ENCODE measurements at places on chromosomes 6 and 20. TPM values are rescaled to one million over a fixed set of nuclear protein-coding genes. Genes with fewer than 3 reads are reported as not detected.

DNA sequence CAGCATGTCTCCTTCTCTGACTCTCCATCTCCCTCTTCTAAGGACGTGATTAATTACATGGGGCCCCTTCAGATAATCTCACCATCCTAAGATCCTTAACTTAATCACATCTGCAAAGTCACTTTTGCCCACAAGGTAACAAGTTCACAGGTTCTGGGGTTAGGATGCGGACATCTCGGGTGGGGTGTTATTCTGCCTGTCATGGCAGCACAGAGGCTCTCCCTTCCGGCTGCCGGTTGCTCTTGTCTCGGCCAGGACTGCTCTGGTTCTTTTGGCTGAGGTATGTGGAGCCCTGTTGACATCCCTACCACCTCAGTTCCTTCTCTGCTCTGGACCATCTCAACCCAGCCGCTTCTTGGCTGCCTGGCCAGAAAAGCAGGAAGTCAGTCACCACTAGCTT, 4.2 kb upstream of the CST11 start:
- H3K4me3 ChIP-seq, result no peak overlapping the region
- no peak for DNase-seq
- no peaks in the 10 kb centered on the region for H3K4me1 ChIP-seq
- H3K27me3 ChIP-seq, result no peaks in the 10 kb centered on the region
- no peaks in the 10 kb centered on the region for H3K36me3 ChIP-seq

- H3K4me1 ChIP-seq, result no peaks in the 10 kb centered on the region
- no peak overlapping the region for H3K27ac ChIP-seq
- H3K36me3 ChIP-seq, result no peaks in the 10 kb centered on the region
- H3K27me3 ChIP-seq, result no peaks in the 10 kb centered on the region
- no peak overlapping the region for H3K4me3 ChIP-seq
These were observed 23.7 kb downstream of the RANBP9 start for GRCh38 chr6:13687917-13688351.

DNA sequence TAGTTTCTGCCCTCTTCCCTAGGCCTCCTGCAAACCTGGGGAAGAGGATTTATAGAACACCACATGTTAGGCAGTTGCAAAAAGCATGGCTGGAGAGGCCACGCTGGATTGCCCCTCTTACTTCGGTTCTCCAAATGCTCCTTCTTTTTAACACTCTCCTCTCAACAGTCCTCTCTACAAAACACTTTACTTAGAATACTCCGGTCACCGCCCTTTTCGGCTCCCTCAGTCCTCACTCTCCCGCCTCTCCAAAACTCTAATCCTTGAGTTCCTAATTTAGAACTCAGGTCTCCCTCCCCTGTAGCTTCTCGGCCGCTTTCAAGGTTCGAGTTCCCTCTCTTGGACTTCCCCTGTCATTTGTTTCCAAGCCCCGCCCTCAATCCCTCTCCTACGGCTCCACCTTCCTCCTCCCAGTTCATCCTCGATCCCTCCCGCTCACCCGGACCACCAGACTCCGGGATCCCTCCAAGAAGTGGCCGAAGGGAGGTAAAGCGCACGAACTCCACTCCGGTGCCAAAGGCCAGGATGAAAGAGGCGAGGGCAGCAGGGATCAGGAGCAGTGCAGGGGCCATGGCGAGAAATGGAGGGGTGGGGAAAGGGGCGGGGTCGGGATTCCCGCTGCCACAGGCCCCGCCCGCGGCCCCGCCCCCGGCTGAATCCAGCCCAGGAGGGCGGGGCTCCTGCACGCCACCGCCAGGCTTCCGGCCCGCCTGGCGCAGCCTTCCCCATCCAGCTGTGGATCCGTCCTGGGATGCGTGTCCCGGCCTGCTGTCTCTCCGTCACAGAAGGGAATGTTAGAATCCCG, at the start of gene NRM:
Gene NRM (minus strand): TSS at position 582 of the 805 bp plus-strand sequence. CDS start 10 bp downstream, at position 572.
- peak within 1 kb of the TSS; percentile 67 for H3K4me3 ChIP-seq
- no peaks in the 10 kb centered on the region for H3K4me1 ChIP-seq
- H3K27me3 ChIP-seq, result no peaks in the 10 kb centered on the region
- peak within 1 kb of the TSS; percentile 90 for H3K27ac ChIP-seq
- no peaks in the 10 kb centered on the region for H3K36me3 ChIP-seq
- peak; percentile 89 for DNase-seq

GRCh38 chr6:170290296-170291128, at the start of gene DLL1:
DLL1 (minus strand) TSS chr6:170291078; CDS start chr6:170290139, 939 bp downstream.
- H3K4me3 ChIP-seq, result peak within 1 kb of the TSS; percentile 62
- H3K36me3 ChIP-seq, result peaks cover 6% of the 10 kb centered on the region
- DNase-seq, result no peak
- no peaks in the 10 kb centered on the region for H3K27me3 ChIP-seq
- peak within 1 kb of the TSS; percentile 87 for H3K27ac ChIP-seq
- no peaks in the 10 kb centered on the region for H3K4me1 ChIP-seq

- no peak overlapping the region for H3K4me3 ChIP-seq
- peaks cover 43% of the 10 kb centered on the region for H3K4me1 ChIP-seq
- peaks cover 53% of the 10 kb centered on the region for H3K36me3 ChIP-seq
- no peaks in the 10 kb centered on the region for H3K27me3 ChIP-seq
These were observed 10.2 kb downstream of the ELMO2 start for GRCh38 chr20:46396052-46396740.

Gene TRMT6
- 11.6 TPM for total RNA-seq

- H3K4me1 ChIP-seq, result no peaks in the 10 kb centered on the region
- H3K4me3 ChIP-seq, result no peak overlapping the region
- H3K27ac ChIP-seq, result no peak overlapping the region
- H3K27me3 ChIP-seq, result no peaks in the 10 kb centered on the region
- no peaks in the 10 kb centered on the region for H3K36me3 ChIP-seq
- DNase-seq, result peak; percentile 60
These were observed 261.4 kb upstream of the JARID2 start for GRCh38 chr6:14984519-14984853.

DNA sequence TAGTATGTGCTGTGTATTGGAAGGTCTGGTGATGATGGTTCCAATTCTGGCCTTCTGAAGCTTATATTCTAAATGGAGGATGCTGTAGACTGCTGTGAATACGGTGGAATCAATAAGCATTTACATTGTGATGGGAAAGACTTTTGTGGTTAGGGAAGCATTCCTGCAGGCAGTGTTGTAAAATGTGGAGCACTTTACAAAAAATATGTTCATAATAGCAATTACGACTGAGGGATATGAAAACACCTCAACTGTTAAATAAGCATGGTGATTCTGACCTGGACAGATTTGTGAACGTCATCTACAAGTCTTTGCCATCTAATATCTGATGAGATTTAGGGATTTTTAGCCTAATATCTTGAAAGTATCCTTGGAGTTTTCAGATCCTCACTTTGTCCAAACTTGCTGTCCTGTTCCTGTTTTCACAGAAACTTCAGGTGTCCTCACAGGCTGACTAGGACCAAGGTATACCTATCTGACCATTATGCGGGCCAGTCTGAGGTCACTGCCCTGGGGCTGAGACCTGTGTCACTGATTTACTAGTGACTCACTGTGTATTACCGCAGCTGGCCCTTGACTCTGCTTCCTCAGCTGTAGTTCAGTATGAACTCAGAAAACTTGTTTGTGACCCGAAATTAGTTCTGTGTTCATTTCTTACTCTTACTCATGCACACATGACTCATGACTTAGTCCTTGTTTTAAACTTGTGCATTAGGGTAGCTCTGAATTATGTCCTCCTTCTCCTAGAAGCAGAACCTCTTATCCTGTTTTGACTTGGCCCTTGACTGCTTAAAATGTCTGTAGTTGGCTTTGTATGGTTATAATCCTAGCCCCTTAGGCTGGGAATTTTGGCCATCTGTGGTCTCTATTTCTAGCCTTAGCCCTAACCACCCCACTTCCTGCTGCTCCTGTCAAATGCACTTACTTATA, 343.0 kb downstream of the CDKAL1 start:
- no peaks in the 10 kb centered on the region for H3K36me3 ChIP-seq
- peak overlapping the region; percentile 57 for H3K27ac ChIP-seq
- no peak overlapping the region for H3K4me3 ChIP-seq
- H3K4me1 ChIP-seq, result no peaks in the 10 kb centered on the region

DNA sequence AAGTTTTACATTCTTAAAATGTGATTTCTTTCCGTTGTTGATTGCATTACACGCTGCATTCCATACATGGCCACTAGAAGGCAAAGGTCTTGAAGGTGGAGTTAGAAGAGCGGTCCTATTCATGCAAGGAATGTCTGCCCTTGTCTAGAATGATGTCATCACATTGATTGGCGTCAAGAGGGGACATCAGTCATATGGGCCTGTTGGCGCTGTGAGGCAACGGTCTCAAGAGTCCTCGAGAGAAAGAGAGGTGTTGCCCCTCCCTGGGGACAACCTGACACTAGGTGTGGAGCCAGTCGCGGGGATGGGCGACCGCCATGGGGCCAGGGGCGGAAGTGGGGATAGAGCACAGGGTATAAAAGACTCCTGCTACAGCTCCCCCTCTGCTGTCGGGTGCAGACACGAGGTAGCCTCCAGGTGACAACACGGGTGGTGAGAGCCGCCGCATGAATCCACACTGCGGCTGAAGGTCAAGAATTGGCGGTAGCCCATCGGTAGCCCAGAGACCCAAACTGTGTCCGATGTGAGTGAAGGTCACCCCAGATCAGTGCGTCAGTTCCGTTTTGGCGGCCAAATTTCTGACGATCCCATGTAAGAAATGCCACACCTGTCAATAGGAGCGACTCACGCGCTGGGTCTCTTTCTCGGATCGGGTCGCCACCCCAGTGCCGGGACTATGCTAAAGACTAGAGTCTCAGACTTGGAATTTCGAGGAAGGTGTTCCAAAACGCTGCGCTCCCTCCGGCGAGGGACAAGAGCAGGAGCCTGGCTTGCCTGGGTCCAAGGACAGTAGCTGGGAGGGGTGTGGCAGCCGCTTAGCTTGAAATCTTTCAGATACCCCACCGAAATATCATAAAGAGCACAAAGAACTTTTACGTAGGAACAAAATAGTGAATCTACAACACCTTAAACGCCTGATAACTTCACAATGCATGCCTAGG, 93.2 kb upstream of the ZNF184 start:
- no peaks in the 10 kb centered on the region for H3K36me3 ChIP-seq
- H3K27me3 ChIP-seq, result peaks cover 3% of the 10 kb centered on the region

Gene SASH1
- 39.0 TPM for total RNA-seq

DNA sequence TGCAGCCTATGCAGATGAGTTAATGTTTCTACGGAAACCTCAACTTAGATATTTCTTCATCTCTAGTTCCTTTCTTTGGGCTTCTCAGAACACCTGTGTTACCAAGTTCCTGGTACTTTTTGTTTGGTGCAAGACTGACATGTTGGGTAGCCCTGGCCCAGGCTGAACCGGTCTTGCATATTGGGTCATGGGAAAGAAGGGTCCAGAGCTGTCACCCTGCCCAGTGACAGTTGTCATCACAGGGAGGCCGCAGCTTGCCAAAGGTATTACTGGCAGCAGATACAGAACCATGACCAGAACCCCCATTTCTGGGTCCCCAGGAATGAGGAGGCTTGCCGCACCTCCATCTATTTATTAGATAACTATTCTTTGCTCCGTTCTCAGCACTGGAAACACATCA, 40.2 kb downstream of the PDYN start:
- H3K27me3 ChIP-seq, result no peaks in the 10 kb centered on the region
- H3K36me3 ChIP-seq, result no peaks in the 10 kb centered on the region
- no peaks in the 10 kb centered on the region for H3K4me1 ChIP-seq
- H3K4me3 ChIP-seq, result no peak overlapping the region
- no peak overlapping the region for H3K27ac ChIP-seq

DNA sequence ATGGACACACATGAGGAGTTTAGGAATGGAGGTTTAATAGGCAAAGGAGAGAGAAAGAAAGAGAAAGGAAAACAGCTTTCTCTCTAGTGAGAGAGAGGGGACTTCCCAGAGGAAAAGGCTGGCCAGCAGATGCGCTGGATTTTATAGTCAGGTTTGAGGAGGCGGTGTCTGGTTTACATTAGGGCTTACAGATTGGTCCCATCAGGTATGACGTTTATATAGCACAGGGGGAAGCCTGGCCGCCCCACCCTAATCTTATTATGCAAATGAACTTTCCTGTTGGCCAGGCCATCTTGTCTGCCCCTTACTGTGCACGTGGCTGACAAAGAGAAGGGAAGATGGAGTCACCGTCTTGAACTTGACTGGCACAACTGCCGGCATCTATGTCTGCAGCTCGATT, 86.6 kb upstream of the QKI start:
- H3K36me3 ChIP-seq, result no peaks in the 10 kb centered on the region
- no peaks in the 10 kb centered on the region for H3K27me3 ChIP-seq
- no peak for DNase-seq
- H3K4me3 ChIP-seq, result no peak overlapping the region

GRCh38 chr20:18224968-18225568, 63.3 kb upstream of the ZNF133 start:
- H3K27me3 ChIP-seq, result no peaks in the 10 kb centered on the region
- no peak overlapping the region for H3K27ac ChIP-seq
- no peak for DNase-seq

Gene PRICKLE4
- total RNA-seq, result 4.3 TPM

DNA sequence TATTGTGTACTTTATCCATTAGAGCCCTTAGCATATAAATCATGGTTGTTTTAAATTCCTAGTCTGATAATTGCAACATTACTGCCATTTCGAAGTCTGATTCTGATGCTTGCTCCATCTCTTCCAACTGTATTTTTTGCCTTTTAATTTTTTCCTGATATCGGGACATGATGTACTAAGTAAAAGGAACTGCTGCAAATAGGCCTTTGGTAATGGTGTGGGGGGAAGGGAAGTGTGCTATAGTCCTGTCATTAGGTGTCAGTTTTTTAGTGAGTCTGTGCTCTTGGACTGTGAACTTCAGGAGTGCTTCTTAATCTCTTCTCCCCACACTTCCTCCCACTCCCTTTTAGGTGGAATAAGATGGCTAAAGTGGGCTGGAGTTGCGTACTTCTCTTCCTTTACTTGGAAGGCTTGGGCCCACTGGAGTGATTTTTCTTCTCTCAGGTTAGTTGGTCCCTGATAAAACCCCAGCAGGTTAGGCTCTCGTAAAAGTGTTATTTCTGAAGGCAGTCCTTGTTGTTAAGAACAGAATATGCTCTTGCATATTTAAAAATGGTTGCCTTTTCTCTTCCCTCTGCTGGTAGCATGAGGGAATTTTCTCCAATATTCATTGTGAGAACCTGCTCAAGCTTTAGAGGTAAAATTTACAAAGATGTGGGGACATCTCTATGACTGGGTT, 18.1 kb downstream of the STXBP5 start:
- H3K27ac ChIP-seq, result no peak overlapping the region
- no peaks in the 10 kb centered on the region for H3K4me1 ChIP-seq
- no peaks in the 10 kb centered on the region for H3K36me3 ChIP-seq
- no peak for DNase-seq

GRCh38 chr6:45647341-45648261, 269.9 kb upstream of the SUPT3H start:
- no peaks in the 10 kb centered on the region for H3K27me3 ChIP-seq
- H3K27ac ChIP-seq, result no peak overlapping the region
- no peaks in the 10 kb centered on the region for H3K36me3 ChIP-seq
- no peak overlapping the region for H3K4me3 ChIP-seq
- DNase-seq, result no peak
